ENCODE measurements at places on chromosomes 3 and 15.

GRCh38 chr3:196774848-196775422, 35.3 kb downstream of the PAK2 start:
- no peak for ATAC-seq

GRCh38 chr3:150662410-150663200, 41.1 kb downstream of the ERICH6 start:
- ATAC-seq, result no peak

- ATAC-seq, result no peak
These were observed 17.1 kb upstream of the ABI3BP start for GRCh38 chr3:101010296-101010695.

DNA sequence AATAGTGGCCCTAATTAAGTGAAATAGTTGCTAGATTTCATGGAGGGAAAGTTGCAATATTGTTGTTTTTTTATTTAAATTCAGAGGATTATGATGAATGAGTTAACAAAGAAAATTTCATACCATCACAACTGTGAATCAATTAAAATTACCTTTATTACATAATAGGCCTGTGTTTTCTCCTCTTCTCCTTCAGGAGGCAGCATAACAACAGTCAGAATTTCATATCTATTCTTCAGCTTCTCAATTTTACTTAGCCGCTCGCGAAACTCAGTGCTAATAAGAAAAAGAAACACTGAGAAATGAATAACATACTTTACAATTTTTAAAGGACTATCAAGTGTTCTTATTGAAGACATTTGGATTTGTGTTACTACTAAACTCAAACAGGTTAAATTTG, 29.4 kb downstream of the TTC14 start:
- ATAC-seq, result no peak

- no peak for ATAC-seq
These were observed 9.2 kb downstream of the SLC25A36 start for GRCh38 chr3:140950863-140951262.

- ATAC-seq, result no peak
These were observed 453.1 kb downstream of the EPHA3 start for GRCh38 chr3:89560568-89560967.

- peak; percentile 58 for ATAC-seq
These were observed 247 bp downstream of the FETUB start for GRCh38 chr3:186640473-186640818.

Measured in motor neuron (in vitro differentiated cells).